ENCODE measurements at places on chromosomes 12 and 14. TPM values are rescaled to one million over a fixed set of nuclear protein-coding genes. Genes with fewer than 3 reads are reported as not detected.

Gene MYH6
- 0.13 TPM for polyA plus RNA-seq

Gene IGF1
- 0.71 TPM for polyA plus RNA-seq

Gene OAS2
- 5.0 TPM for polyA plus RNA-seq

Gene SMIM41
- polyA plus RNA-seq, result not detected

Gene OR6C75
- polyA plus RNA-seq, result not detected

Gene PTHLH
- not detected for polyA plus RNA-seq

Gene MYO1A
- 0.77 TPM for polyA plus RNA-seq
